NCI-H1105 (cell line): ENCODE measurements at places on chromosomes 12 and 14.

- DNase-seq: no peak
These were observed 123.4 kb downstream of the SLC5A8 start for GRCh38 chr12:101086490-101087135.

DNA sequence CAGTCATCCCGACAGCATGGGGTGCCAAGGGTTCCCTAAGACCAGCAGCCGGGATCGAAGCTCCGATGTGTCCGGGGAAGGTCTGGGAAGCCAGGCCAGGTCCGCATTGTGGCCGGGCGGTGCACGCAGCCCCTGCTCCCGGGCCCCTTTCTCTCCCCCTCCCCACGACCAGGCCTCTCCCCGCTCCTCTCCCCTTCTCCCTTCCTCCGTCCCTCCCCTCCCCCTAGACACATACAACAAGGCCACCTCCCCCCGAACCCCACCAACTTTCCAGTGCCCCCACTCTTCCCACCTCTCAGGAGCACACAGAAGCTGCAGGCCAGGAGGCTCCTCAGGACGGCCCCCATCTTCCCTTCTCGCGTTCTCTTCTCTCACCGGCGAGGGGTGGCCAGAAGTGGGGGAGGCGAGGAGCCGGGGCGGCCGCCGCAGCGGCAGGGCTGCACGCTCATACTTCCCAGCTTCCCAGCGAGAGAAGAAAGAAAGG lies 413 bp downstream of the LRP6 start:
- no peak for DNase-seq

DNA sequence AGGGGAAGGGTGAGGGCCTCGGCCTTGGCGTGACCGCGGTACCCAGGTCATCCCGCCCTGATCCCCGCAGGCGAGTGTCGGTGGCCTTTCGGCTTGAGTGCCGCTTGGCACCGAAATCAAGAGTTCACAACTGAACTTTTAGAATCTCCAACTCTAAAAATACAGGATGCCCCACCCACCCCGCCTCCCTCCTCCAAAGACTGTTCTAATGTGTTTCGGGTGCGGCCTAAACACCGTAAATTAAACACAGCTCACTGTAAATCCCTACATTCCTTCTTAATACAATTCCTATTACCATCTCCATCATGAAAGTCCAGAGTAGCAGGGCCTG lies 11.4 kb downstream of the SCNN1A start:
- no peak for DNase-seq

DNA sequence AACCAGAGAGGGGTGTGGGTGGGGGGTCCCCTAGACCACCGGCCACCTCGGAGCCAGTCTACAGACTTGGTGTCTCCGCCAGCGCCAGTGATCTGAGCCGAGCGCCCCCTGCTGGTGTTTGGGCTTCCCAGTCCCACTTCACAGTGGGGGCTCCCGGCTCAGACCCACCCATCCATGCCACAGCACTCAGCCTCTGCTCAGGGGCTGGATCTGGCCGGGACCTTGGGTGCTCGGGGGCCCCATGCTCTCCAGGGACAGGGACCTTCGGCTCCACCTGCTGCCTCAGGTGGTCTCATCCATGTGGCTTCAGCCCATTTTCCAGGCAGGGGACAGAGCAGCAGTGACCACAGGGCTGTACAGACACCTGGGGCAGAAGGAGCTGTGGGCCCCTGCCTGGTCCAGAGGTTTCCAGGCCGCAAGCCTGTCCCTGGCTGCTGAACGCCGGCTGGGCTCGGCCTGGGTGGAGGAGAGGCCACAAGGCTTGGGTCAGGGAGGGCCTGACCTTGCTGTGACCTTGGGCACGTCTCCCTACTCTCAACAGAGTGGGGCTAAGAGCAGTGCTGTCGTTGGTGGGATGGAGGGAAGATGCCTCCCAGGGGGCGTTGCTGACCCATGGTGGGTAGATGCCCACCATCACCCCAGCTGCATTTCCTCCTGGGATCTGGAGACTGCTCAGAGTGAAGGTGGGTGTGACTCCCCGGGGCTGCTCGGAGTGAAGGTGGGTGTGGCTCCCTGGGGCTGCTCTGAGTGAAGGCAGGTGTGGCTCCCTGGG lies 86.3 kb downstream of the KIF26A start:
- peak; percentile 53 for DNase-seq

DNA sequence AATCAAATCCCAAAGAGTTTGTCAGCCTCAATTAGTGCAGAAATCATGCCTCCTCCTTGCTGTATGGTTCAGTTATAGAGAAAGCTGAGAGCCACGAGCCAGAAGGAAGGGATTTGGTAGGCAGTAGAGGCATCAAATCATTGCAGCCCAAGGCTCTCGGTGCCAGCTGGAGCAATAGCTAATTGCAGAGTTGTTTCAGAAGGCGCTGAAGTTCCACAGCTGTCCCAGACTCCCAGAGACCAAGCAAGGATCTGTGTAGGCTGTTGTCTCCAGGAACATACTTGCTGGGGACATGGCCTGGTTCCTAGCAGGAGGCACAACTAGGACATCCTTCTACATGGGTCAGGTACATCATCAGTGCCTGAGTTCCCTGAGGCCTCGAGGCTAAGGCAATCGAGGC lies 80.4 kb upstream of the WSCD2 start:
- DNase-seq: no peak

GRCh38 chr12:62834406-62834805 lies 100.5 kb downstream of the PPM1H start:
- no peak for DNase-seq

- peak; percentile 27 for DNase-seq
These were observed 22.4 kb downstream of the BRI3BP start for GRCh38 chr12:125015680-125016310.

GRCh38 chr12:96870946-96871345 lies 36.1 kb upstream of the NEDD1 start:
- DNase-seq: no peak

- no peak for DNase-seq
These were observed 5.2 kb downstream of the PPP1CC start for GRCh38 chr12:110737532-110737931.

GRCh38 chr14:99192830-99193229 lies 79.2 kb downstream of the BCL11B start:
- DNase-seq: no peak

- no peak for DNase-seq
These were observed 157.4 kb downstream of the KIF26A start for GRCh38 chr14:104295681-104296387.
